PC-9 (cell line): ENCODE measurements at places on chromosomes 2 and 18. TPM values are rescaled to one million over a fixed set of nuclear protein-coding genes. Genes with fewer than 3 reads are reported as not detected.

GRCh38 chr18:56409736-56410135, 228.7 kb downstream of the TXNL1 start:
- no peak for DNase-seq

The CHRNG gene
- total RNA-seq, result not detected in 2 replicates

DNA sequence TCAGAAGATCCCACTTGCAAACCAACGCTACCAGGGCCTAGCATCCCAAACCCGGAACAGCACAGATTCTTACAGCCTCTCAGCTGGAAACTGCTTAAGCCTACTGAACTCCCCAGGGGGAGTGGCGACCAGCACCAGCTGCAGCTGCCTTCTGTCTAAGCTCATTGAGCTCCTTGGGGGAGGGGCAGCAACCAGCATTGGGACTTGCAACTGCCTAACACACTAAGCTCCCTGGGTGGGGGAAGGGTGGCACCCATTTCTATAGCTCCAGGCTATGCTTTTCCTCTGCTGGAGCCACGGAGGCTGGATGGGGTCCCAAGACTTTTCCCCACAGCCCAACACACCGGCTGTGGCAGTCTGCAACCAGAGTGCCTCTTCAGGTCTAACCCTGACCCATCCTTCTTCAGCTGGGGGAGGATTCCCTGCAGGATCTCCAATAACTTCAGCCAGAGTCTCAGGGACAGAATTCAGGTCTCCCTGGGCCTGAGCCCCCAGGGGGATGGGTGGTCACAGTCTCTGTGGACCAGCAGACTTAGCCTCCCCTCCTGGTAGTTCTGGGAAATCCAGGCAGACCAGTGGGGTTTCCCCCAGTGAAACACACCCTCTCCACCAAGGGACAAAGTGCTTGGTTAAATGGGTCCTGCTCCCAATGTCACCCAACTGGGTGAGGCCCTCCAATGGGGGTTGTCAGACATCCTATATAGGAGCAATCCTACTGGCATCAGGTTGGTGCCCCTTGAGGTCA, 45.9 kb upstream of the ITGA4 start:
- DNase-seq, result no peak

DNA sequence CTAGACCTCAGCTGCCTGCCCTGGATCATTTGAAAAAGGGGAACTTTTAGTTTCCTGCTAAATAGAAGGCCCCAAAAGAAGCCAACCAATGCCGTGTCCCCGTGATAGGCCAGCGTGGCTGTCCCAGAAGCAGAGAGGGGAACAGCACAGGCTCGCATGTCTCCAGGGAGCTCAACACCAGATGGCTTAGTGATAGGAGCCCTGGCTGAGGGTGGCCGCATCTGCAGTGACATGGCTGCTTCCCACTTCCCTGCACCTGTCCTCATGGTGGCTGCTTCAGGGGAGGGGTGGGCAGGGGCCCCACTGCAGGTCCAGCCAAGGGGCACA, 79.6 kb downstream of the MBP start:
- no peak for DNase-seq

DNA sequence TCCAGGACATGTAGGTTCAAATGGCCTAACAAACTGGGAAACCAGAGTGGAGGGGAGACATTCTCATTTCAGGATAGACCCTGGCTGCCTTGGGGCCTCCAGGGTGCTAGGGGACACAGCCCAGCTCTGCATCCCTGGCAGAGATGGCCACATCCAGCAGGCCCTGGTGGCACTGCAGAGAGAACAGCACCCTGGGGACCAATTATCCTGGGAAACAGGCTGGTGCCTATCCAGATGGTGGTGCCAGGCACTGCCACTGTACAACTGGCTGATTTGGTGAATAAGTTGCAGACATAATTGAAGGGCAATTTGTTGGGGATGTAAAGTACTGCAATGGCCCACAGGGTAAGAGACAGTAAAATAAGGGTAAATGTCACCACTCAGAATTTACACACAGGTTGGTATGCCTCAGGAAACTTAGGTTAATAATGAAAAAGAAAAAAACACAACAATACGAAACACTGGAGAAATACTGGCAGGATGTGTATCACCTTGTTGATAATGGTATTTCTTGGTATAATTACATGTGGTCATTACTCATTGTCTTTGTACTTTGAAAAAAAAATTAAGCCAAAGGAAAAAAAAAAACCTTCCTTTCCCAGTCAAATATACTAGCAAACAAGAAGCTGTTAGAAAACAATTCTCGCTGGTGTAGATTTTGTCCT, 12.8 kb upstream of the SFTPB start:
- DNase-seq, result peak; percentile 81
